ENCODE measurements at places on chromosomes 6 and 20.

DNA sequence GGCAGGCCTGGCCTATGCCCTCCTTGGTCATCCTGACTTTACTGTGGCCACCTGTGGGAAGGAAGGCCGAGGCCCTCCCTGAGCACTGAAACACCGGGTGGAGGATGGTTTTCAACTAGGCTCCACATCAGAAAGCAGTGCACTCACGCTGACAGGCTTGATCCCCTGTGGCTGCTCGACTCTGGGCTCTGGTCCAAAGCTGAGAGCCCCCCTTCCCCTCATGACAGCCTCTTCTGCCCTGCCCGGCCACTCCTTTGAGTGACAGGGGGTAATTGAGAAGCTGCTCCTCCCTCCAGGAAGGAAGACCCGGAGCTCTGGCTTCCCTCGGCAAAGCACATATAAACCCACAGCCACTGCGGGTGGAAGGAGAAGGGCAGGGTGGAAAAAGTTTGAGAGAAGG, 43.6 kb downstream of the MUC22 start:
- DNase-seq: no peak

DNA sequence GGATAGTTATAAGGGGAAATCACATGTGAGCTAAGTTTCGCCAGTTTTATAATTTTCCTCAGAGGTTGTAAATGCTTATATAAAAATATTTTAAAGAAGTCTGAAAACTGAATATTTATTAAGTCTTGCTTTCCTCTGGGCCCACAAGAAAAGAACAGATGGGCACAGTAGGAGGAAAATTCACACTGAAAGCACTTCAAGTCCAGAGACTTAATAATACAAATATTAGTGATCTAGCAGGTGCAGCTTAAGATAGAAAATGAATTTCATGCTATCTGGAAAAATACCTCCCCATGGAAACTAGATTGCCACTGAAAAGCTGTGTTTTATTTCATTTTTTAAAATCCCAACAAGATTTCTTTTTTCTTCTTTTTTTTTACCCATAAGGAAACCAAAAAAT, 47.2 kb downstream of the ORC3 start:
- no peak for DNase-seq

GRCh38 chr20:12201289-12201991, 283.7 kb downstream of the BTBD3 start:
- DNase-seq: no peak

- no peak for DNase-seq
These were observed 23.1 kb downstream of the PFDN4 start for GRCh38 chr20:54231036-54231435.

DNA sequence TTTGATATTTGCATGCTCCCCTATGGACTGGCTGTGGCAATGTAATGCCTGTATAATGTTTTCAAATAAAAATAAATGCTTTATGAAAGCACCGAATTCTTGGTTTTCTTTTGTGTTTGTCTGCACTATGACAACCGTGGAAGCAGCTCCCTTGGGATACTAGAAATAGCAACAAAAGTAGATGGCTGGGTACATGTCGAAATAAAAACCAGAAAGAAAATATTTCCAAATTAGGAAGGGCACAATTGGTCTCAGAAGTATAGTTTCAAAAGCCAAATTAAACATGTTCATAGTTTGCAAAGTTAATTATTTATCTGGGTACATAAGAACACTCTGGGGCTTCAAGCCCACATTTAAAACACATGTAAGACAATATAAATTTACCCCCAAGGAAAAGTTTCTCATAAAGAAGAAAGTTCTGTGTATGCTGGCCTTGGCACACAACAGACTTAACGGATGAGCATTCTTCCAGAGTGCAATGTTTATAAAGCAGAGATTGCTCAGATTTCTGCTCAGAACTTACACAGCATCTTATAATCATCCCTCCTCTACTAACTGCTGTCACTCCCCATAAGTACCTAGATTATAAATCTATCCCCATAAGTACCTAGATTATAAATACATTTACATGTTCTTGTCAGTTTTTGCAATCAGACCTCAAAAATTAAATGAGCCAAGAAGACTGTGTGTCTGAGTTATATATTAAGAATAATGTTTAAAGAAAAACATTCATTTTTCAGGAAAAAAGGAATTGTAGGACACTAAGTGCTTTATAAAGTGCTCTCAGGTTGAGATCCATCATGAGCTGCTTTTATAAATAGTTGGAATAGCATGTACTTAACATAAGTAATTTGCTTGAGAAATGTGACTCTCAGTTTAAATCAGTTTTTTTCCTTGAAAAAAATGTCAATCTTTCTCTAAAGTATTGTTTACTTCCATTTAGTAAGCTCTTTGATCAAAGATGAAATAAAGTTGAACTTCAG, 230.2 kb upstream of the PLN start:
- DNase-seq: no peak

All from HEK293T (cell line).